ENCODE measurements at places on chromosomes 2 and 18. TPM values are rescaled to one million over a fixed set of nuclear protein-coding genes. Genes with fewer than 3 reads are reported as not detected.

Gene MALT1
- total RNA-seq, result 8.8 TPM

Gene ZNF396
- 0.72 TPM for total RNA-seq

Gene PARD3B
- 30.9 TPM for total RNA-seq

Gene DIS3L2
- total RNA-seq, result 31.5 TPM

Gene CPO
- not detected for total RNA-seq

Gene METTL21A
- 12.8 TPM for total RNA-seq

Gene EMX1
- total RNA-seq, result not detected

Gene ASB18
- total RNA-seq, result not detected

Gene ZRANB3
- 7.9 TPM for total RNA-seq

Gene PDCD1
- not detected for total RNA-seq

Gene NIF3L1
- 16.3 TPM for total RNA-seq

Gene CCDC74A
- 7.0 TPM for total RNA-seq

Gene CRYBA2
- not detected for total RNA-seq

Gene CHRND
- total RNA-seq, result not detected

Gene NYAP2
- total RNA-seq, result not detected

Gene AMER3
- total RNA-seq, result not detected

Gene STARD6
- total RNA-seq, result not detected

Gene ZEB2
- 49.6 TPM for total RNA-seq

Gene SPP2
- total RNA-seq, result not detected

Gene INPP5D
- total RNA-seq, result 43.3 TPM

Gene PROKR1
- not detected for total RNA-seq

Gene KCNJ3
- not detected for total RNA-seq

Gene TMEM17
- total RNA-seq, result 1.2 TPM

Gene DYNAP
- total RNA-seq, result not detected

Gene OTOS
- total RNA-seq, result not detected

Gene POTEC
- total RNA-seq, result not detected

Gene HOXD10
- total RNA-seq, result not detected

Gene SULT1C2
- total RNA-seq, result not detected

Gene TMEM200C
- 0.07 TPM for total RNA-seq

Gene SERPINB4
- not detected for total RNA-seq

Gene CFAP65
- total RNA-seq, result not detected
